NCI-H446 treated with DMSO at 0.1 percent for 48 hours (cell line): ENCODE measurements at places on chromosomes 2 and 18.
A peak's percentile ranks its signal among the peaks of the same experiment; 100 is the strongest.

- no peak for DNase-seq
These were observed 65.9 kb upstream of the STPG4 start for GRCh38 chr2:47221039-47221438.

GRCh38 chr2:47072018-47072691 lies 83.0 kb downstream of the STPG4 start:
- DNase-seq, result no peak

DNA sequence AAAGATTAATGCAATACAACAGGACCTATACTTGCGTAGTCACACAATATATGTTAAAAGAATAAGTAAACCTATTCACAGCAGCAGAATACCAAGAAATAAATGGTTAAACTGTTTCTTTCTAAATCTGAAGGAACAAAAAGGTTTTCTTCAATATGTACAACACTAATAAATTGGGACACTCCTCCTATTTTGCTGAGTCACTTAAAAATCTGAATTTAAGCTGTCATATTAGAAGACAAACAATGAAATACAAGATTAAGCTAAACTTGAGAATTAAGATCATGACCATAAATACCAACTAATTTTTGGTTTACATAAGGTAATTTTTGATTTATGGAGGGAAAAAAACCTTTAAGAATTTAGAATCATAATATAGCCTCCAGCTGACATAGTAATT lies 92.8 kb downstream of the ARHGEF33 start:
- DNase-seq, result no peak

DNA sequence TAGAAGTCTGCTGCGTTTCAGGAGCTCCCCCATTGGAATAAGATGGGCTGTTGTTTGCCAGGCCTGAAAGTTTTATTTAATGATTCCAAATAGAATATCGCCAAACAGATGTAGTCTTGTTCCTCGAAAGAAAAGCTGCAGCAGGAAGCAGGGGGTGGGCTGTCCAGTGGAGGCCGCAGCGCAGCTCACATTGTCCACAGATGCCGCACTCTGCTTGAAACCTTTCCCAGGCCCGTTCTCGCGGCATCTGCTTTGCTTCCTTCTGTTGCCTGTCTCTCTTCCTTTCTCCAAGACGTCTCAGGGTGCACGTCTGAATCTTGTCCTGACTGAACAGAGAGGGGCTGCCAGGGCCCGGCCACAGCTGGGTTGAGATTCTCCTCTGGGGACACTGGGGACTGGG lies 12.4 kb upstream of the IGFBP2 start:
- DNase-seq, result peak; percentile 43

DNA sequence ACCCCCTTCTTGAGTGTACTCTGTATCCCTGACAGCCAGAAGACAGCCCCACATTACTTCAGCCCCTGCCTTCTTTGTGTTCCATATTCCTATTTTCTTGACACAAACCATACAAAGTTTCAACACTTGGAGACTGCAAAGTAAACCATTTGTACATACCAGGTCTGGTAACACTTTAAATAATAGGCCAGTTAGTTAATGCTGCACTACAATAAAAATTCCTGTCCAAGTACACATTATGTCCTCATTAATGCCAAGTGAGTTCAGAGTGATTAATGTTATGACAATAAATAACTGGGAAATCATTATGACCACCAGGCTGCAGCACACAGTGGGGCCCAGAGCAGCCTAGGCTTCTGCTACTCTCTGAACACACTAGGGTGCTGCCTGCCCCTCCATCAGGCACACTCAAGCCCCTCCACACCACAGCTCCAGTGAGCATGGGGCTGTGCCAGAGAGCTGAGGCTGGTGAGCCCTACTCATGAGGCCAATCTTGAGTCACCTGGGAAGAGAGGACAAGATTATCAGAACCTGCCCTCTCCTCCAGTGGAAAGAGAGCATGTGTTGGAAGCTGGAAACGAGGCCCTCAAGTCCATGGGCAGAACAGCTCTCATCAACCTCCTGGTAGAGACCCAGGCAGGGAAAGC lies 138.7 kb downstream of the TTC32 start:
- no peak for DNase-seq

- no peak for DNase-seq
These were observed 208.1 kb downstream of the VAPA start for GRCh38 chr18:10121786-10122515.

DNA sequence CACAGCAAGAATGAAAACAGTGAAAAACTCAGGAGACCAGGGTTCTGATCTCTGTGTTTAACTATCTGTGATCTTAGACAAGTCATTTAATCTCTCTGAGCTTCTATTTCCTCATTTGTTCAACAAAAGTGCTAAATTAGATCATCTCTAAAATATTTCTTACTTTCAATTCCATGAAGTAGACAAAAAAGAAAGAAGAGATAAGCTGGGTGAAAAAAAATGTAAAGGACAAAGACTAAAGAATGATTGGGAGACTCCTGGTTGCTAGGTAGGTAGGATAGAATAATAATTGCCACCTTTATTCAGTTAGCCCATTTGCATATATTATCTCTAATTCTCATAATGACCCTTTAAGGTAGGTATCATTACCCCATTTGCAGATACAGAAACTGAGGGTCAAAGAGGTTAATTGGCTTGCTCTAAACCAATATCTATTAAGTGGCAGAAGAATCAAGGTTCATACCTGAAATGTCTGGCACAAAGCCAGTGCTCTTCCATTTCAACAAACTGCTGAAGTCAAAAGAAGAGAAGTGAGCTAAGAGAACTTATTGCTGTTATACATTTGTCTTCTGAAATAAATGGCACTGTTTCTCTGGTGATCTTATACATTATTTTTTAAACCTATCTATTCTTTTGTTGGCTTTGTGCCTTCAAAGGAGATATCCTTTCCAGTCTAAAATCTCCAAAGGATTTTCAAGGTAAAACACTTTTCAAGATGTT lies 141.7 kb downstream of the OTX1 start:
- no peak for DNase-seq

- DNase-seq, result no peak
These were observed 24.1 kb downstream of the CYRIA start for GRCh38 chr2:16641509-16641908.

- no peak for DNase-seq
These were observed 21.3 kb downstream of the CDK15 start for GRCh38 chr2:201827621-201828020.

- no peak for DNase-seq
These were observed 5.8 kb upstream of the IKZF2 start for GRCh38 chr2:213157242-213157641.

DNA sequence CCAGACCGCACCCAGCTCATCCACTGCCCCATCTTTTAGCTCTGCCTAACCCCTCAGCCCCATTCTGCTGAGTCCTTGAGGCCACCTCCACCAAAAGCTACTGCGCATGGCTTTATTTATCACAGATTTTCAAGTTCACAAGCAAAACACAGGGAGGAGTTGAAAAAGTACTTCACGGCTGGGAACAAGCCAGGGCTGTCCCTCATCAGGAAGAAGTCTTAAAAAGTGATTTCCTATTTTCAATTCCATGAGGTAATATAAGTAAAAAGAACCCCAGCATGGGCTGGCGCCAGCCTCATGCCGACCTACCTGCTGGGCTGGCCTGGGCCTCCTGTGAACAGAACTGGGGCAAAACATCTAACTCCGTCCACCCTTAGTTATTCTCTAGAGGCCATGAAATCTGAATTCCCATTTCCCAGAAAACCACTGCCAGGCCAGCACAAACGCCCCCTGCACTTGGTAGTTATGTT lies 69.0 kb downstream of the POLR1A start:
- no peak for DNase-seq

DNA sequence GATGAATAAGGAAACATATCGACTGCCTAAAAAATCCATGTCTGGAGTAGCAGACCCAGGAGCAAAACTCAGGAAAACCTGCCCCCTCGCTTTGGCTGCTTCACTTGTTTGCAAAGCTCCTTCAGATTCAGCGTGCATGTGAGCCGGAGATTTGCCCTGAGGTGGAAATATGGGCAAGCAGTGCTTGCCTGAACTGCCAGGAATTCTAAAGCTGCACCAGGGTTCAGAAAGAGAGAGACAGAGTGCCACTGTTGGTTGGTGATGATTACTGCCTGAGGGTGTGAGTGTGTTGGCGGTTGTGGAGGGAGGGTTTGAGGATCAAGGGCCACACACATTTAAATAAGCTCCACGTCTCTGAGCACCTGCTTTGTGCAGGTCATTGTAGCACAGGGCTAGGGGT lies 139.6 kb upstream of the RGPD4 start:
- no peak for DNase-seq

- DNase-seq, result no peak
These were observed 139.5 kb upstream of the ZNF516 start for GRCh38 chr18:76634564-76634963.

- no peak for DNase-seq
These were observed 1.1 kb downstream of the MAP2 start for GRCh38 chr2:209424781-209425470.

- no peak for DNase-seq
These were observed 95.9 kb upstream of the HDAC4 start for GRCh38 chr2:239496700-239497099.

GRCh38 chr2:42169874-42170521 lies 845 bp downstream of the EML4 start:
- no peak for DNase-seq

DNA sequence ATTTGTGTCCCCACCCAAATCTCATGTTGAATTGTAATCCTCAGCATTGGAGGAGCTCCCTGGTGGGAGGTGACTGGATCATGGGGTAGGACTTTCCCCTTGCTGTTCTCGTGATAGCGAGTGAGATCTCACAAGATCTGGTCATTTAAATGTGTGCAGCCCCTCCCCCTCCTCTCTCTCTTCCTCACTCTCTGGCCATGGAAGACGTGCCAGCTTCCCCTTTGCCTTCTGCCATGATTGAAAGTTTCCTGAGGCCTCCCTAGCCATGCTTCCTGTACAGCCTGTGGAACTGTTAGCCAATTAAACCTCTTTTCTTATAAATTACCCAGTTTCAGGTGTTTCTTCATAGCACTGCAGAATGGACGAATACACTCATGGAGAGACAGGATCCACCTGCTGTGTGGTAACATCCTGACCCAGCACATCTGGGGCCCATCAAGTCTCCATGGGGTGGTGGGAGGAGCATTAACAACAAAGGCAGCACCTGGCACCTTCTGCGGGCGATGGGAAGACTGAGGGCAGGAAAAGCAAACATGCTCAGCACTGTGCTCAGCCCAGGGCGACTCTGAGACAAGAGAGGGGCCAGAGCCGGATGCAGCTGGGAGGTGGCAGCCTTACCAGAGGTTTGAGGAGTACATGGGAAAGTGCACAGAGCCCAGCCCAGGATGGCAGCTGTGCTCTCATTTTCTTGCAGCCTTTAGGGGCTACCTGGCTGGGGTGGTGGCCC lies 16.2 kb upstream of the ALPP start:
- DNase-seq, result no peak

GRCh38 chr2:178962805-178963433 lies 87.0 kb downstream of the CCDC141 start:
- DNase-seq, result no peak

- DNase-seq, result no peak
These were observed 27.0 kb downstream of the FOSL2 start for GRCh38 chr2:28419443-28420270.

- DNase-seq, result no peak
These were observed 39.7 kb downstream of the SMAD7 start for GRCh38 chr18:48910972-48911545.

GRCh38 chr18:68177807-68178702 lies 536.9 kb downstream of the TMX3 start:
- DNase-seq, result peak; percentile 76

- DNase-seq, result no peak
These were observed 25.9 kb downstream of the ODC1 start for GRCh38 chr2:10422251-10422650.
